CD8-positive, alpha-beta memory T cell (primary cell): ENCODE measurements at places on chromosomes 2 and 18. TPM values are rescaled to one million over a fixed set of nuclear protein-coding genes. Genes with fewer than 3 reads are reported as not detected.

The ERICH2 gene
- not detected for total RNA-seq

The CDCA7 gene
- total RNA-seq, result 25.9 TPM

The FEV gene
- not detected for total RNA-seq

The SOX11 gene
- not detected for total RNA-seq

The LDLRAD4 gene
- total RNA-seq, result 27.3 TPM

The TMEM185B gene
- total RNA-seq, result 32.3 TPM
